ENCODE measurements at places on chromosomes 1 and 21.

DNA sequence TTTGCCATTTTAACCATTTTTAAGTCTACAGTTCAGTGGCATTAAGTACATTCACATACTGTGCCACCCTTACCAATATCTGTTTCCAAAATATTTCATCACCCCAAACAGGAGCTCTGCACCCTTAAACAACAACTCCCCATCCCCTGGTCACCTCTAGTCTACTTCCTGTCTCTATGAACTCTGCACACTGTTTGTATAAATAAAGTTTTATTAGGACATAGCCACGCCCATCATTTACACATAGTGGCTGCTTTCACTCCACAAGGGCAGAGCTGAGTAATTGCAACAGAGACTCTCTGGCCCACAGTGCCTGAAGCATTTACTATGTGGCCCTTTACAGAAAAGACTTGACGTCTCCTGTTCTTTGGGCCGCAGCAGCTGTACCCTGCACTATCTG lies 30.1 kb downstream of the KCNAB2 start:
- DNase-seq, result peak; percentile 27

GRCh38 chr1:236830560-236830959 lies 35.5 kb downstream of the MTR start:
- no peak for DNase-seq

- DNase-seq, result peak; percentile 28
Measured at GRCh38 chr1:170010443-170010842, 64.1 kb downstream of the KIFAP3 start.

DNA sequence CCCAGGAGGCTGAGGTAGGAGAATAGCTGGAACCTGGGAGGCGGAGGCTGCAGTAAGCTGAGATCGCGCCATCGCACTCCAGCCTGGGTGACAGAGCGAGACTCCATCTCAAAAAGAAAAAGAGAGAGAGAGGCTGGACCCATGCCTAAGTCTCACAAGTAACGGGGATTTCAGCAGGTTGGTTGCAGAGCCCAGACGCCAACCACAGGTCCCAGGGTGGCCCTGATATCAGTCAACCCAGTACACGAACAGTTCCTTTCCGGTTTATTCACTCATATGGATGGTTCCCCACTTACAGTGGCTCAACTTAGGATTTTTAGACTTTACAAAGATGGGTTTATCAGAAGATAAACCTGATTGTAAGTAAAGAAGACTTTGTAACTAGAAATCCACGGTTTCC lies 40.9 kb downstream of the CLSTN1 start:
- no peak for DNase-seq

GRCh38 chr21:33848249-33848953 lies 67.2 kb downstream of the ATP5PO start:
- DNase-seq, result peak; percentile 37

DNA sequence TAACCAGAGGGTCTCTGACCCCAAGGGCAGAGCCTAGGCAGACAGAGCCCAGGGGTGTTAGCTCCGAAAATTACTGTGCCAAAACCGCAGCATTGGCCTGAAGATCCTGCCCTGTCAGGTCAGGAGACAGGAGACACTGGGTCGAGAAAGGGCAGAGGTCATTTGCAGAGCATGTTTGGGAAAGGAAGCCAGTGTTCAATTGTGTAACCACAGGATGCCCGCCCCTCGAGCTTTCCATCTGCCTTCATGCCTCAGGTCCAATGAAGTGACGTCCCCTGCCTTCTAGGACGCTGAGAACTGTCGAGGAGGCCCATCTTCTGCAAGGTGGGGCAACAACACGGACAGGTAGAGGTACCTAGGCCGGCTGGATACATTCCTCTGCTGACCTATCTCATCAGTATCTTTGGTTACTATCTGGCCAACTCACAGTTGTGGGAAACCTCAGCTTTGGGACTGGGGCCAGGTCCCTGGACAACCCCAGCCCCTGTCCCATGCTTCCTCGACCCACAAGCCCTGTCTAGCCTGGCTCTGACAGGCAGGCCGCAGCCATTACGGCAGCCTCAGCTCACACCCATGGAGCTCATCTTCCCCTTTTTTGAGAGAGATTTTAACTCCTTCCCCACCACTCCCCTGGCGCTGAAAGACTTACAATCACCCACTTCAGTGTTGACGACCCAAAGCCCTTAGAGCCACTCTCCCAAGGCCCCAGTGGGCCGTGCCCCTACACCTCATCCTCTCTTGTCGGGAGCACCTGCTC lies 1.3 kb downstream of the ARL8A start:
- DNase-seq, result peak; percentile 87

DNA sequence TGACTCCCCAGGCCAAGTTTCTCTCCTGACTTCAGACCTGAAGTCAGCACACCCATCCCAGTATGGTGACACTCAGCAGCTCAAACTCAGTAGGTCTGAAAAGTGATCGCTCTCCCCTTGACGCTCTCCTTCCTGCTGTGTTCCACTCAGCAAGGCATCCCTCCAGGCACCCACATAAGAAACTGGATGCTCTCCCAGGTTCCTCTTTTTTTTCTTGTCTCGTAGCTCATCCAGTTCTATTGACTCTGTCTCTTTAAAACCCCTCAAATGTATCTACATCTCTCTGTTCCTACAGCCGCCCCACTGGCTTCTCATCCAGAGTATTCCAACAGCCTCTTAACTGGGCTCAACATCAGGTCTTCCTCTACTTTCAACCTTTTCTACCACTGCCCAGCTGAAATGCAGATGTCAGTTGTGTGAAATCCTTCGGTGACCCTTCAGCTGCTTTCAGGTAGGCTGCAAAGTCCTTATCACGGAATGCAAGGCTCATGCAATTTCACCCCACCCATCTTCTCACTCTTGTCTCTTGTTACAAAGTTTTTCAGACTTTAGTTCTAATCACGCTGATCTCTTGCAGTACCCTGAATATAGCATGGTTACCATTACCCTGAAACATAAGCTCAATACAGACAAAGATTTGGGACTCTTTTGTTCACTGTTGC lies 286.2 kb upstream of the POU3F1 start:
- no peak for DNase-seq

GRCh38 chr1:31593770-31594632 lies 17.7 kb downstream of the TINAGL1 start:
- peak; percentile 79 for DNase-seq

DNA sequence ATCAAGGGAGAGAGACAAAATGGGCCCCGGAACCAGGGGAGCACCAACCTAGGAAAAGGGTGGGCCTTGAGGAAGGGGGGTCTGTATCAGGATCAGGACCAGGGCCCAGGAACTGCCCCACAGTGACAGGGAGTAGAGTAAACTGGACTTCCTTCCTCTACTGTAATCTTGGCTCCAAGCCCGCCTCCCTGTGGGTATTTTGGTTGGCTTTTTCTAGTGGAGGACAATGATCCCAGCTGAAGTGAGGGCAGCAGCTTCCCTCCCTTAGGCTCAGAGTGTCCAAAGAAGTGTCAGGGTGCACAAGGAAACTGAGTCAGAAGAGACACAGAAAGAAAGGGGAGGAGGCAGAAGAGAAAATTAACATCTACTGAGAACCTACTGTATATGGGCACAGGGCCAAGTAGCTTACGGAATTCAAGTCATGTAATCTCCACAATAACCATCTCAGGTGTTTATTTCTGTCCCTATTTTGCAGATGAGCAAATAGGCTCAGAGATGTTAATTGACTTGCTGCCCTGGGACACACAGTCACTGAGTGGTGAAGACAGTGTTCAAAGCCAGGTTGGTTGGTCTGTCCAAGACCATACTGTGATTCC lies 4.8 kb downstream of the UBQLN4 start:
- DNase-seq, result no peak

All from KBM-7 (cell line).